Dermis microvascular lymphatic vessel endothelial cell (primary cell): ENCODE measurements at places on chromosomes 5 and 9.

GRCh38 chr9:134374301-134375010 is 48.2 kb downstream of the RXRA start:
- DNase-seq, result no peak

- no peak for DNase-seq
Measured at GRCh38 chr9:23789529-23790254, 36.3 kb downstream of the ELAVL2 start.

DNA sequence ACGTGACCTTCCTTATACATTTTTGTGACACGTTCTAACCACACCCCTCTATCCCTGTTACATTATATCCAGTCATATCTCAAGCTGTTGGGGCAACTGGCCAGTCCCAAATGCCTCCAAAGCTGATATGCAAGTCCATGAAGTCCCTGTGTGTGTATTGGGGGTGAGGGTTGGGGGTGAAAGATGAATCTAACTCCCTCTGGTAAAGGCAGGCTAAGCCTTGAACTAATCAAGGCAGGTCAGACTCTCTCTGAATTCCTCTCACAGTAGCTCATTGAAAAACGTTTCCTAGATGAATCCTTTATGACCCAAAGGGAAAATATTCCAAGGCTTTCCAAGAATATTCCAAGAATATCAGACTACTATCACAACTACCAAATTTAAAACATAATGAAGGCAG is 174.4 kb downstream of the MUSK start:
- no peak for DNase-seq

DNA sequence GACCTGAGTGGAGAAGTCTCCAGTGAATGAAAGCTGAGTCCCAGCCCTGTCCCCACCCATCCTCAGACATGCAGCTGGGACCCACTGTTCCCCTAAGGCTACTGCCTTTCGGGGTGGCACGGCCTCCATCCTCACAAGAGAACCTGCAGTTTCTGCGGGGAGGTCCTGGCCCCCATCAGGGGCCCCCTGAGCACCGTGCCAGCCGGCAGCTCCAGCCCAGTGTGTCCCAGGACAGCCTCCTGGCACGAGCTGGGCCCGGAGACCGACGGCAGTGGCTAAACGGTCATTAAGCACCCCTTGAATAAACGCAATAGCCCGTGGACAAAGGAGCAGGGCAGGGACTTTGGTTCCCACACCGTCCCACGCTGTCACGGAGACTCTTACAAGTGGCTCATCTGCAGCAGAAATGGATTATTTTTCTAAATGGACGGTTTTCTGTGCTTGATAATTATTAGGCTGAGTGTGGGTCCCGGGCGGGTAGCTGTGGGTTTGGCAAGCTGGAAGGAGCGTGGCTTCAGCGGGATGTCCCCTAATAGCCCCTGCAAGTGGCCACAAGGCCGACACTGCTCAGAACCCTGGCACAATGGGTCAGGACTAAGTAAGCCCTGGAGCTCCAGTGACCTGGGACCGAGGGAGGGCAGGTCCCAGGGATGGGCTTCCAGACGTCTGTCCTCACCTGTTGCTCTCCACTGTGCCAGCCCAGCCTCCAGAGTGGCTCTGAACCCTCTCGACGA is 17.4 kb downstream of the FAM78A start:
- DNase-seq, result no peak

GRCh38 chr9:4985386-4986266 is 554 bp downstream of the JAK2 start:
- no peak for DNase-seq

DNA sequence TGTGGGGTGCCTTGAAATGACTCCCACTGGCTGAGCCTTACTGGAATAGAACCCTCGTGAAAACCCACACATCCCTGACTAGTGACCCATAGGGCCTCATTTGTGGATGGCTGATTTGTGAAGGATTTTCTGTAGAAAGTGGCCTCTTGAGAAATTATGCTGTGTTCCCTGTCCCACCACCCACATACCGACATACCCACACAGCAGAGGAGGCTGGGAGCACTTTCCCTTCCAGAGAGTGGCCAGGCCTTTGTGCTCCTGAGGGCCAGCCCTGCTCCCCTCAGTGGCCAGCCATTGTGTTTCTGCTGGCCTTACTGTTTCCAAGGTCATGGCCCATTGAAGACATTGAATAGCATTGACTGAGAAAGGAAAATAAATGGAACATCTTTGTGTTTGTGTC is 29.6 kb downstream of the IL9 start:
- DNase-seq, result no peak

GRCh38 chr9:94639061-94639998 is at the start of gene FBP1:
FBP1 (minus strand) TSS chr9:94639518; CDS start chr9:94639310, 208 bp downstream.
- DNase-seq, result no peak

GRCh38 chr5:177421062-177421798 is 5.2 kb upstream of the GRK6 start:
- DNase-seq, result no peak

- no peak for DNase-seq
Measured at GRCh38 chr5:96220610-96221390, 212.2 kb downstream of the PCSK1 start.

DNA sequence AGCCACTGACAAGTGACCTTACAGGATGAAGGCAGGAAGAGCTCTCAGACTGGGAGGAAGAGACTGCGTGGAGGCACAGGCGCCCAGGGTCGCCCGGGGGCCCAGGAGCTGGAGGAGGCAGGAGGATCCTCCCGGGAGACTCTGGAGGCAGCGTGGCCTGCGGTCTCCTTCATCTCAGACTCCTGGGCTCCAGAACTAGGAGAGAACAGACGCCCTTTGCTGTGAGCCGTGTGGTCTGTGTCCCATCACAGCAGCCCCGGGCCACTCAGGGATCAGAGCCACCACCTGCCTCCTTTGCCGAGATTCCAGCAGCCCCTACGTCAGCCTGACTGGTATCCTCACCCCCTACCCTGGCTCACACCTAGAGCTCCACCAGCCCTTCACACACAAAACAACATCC is 45.2 kb downstream of the SLC12A7 start:
- DNase-seq, result no peak

DNA sequence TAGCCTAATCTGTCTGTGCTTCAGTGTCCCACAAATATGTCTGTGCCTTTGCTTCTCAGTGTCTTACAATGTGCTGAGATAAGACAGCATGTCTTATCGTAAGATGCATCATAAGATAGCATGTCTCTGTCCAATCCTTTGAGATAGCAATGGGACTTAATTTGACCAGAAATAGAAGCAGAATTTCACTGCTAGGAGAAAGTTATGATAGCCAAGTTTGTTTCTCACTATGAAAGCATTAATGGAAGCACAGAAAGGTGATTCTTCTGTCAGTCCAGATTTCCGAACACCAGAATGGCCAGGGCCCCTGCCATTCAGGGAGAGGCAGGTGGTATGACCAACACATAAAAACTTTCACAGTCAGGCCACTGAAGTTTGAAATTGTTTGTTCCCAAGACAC is 111.4 kb downstream of the TRIM32 start:
- no peak for DNase-seq

DNA sequence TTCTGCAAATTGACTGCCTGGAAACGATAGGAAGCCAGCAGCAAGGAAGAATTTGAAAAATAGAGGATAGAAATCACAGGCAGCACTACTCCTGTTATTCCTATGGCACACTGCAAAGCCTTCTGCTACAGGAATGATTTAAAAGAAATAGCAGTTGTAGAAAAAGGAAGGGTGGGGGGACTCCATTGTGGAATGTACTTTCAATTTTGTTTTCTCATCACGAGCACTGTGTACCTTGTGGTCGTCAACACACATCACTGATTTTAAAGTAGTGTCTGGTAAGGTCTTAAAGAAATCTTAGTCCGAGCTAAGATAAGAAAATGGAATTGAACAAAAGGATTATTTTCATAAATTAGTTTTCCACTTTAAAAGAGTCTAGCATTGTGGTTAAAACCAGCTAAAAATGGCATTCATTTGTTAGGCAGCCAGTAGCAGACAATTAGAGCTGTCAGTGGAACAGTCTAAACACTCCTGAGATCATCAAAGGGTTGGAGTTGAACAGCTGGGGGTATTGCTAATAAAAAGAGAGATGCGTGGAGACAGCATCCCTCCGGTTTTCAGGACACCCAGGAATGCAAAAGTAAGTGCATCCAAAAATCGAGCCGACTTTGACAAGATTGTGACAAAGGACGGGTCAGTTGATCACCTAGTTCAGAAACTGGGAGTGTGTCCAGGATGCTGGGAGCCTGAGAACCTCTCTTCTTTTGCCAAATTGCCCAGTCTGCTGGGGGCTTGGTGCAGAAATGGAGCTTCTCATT is 97.8 kb upstream of the WWC1 start:
- no peak for DNase-seq

DNA sequence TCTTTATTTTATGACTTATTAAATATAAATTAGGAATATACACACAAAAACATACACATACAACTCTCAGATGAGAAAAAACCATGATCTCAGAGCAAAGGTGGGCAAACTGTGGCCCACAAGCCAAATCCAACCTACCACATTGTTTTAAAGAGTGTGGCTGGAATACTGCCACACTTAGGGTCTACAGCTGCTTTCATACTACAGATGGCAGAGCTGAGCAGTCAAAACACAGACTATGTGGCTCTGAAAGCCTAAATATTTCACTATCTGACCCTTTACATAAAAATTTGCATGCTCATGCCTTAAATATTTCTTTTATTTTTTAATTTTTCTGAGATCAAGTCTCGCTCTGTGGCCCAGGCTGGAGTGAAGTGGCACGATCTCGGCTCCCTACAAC is 28.3 kb downstream of the LEAP2 start:
- DNase-seq, result no peak

GRCh38 chr5:95779611-95780010 is 42.9 kb downstream of the GLRX start:
- DNase-seq, result no peak

DNA sequence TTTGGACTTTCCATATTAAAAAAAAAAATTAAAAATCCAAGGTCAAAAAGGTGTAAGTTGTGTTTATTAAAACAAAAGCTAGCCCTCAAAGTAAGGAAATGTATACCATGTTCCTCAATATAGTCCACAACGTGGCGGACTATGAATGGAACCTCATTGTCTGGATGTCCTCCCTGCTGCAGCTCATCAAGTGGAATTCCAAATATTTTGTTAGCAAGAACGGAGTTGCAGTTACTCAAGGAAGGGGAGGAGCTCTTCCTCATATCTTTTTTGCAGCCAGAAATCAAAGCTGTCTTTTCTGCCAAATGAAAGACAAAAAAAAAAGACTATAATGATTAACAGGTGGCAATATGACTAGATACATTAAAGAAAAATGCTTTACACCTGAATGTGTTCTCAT is 14.0 kb downstream of the FAM13B start:
- no peak for DNase-seq

GRCh38 chr5:52805615-52806014 is 17.9 kb downstream of the ITGA1 start:
- no peak for DNase-seq

- no peak for DNase-seq
Measured at GRCh38 chr9:93053781-93054331, 4.6 kb upstream of the SUSD3 start.

DNA sequence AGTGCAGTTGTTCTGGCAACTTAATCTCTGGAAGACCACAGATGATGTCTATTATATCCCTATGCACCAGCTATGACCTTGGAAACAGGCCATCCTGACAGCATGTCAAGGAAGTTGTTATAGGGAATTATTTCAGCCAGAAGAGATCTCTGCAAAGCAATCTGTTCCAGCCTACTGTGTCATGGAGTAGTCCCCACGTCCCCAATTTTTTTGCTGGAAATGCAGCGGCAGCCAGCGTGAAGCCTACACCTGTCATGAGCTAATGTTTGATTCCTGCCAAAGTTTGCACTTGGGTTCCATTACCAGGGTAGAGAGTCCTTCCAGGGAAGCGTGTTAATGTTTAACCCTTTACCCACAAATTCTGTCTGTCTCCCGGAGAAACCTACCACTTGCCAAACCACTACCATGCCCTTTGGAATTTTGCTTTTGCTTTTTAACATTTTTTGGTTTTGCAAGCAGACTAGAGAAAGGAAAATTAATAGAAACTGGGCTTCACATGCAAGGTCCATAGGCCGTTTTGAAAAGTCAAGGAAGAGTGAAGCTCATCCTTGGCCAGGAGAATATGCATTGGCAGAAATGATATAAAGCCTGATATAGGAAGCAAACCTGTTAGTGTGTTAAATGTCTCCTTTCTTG is 174.9 kb upstream of the SPRY4 start:
- no peak for DNase-seq

GRCh38 chr5:94184870-94185269 is 433.5 kb downstream of the KIAA0825 start:
- no peak for DNase-seq

DNA sequence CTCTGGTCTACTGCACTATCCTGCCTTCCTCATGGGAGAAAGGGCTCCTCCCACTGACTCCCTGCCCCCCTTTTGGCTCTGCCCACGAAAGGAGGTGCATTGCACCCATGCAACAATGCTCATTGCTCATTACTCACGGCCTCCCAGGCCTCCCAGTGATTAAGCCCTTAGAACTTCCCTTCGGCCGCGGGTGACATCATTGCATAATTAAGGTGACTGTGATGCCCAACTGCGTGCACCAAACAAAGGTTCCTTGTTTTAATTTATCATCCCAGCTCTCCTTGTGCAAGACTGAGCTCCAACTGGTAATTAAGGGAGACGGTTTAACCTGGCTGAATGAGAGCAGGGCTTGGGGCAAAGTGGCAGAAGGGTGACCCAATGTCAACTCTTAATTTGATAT is 180.4 kb downstream of the GAS1 start:
- no peak for DNase-seq

- DNase-seq, result no peak
Measured at GRCh38 chr9:95845751-95846150, 29.7 kb upstream of the ERCC6L2 start.

DNA sequence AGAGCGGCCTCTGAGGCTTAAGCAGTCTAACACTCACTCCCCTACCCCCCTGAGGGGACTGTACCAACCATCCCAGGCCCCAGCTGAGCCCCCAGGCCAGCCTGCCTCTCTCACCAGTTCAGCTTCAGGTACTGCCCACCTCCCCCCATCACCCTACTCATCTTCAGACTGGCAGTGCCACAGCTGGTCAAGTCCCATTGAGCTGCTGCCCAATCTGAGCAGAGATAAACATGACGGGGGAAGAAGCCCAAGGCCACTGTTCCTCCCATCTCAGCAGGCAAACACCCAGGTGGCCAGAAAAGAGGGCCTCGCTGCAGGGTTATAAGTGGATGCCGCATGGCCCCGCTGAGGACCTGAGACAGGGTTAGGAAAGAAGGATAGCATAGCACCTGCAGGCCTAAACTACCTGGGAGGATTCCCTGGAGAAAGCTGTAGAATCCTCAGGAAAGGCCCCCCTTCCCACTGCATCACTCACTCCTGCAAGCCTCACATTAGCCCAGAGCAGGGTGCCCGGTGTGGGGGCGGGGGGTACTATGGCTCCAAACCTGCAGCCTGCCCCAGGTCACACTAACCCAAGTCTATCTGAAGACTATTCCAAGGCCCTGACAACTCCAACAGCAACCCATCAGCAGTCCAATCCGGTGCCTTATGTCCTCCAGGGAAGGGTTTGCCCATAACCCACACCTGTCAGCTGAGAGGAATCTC is 3.6 kb downstream of the B4GALT1 start:
- DNase-seq, result no peak

DNA sequence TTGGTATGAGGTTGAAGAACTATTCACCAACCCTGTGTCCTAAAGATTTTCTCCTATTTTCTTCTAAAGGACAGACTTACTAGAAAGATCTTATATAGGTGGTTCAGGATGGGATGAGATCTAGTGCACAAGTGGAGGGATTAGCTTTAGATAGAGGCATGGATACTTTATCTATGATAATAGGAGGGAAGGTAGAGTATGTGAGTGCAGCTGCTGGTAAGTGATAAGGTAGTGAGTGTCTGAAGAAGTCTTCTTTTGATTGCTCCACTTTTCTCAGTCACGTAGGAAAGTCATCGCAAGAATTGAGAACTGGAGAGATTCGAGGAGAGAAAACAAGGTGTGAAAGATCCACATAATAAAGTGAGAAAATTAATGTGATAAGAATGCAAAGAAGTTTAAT is 6.0 kb upstream of the NDUFS4 start:
- DNase-seq, result no peak
